ENCODE measurements at places on chromosomes 7 and 10.

- no peak for DNase-seq
Observed at GRCh38 chr10:6114805-6115341, 26.0 kb downstream of the RBM17 start.

GRCh38 chr7:465710-466400, 53.8 kb downstream of the PDGFA start:
- DNase-seq: no peak

DNA sequence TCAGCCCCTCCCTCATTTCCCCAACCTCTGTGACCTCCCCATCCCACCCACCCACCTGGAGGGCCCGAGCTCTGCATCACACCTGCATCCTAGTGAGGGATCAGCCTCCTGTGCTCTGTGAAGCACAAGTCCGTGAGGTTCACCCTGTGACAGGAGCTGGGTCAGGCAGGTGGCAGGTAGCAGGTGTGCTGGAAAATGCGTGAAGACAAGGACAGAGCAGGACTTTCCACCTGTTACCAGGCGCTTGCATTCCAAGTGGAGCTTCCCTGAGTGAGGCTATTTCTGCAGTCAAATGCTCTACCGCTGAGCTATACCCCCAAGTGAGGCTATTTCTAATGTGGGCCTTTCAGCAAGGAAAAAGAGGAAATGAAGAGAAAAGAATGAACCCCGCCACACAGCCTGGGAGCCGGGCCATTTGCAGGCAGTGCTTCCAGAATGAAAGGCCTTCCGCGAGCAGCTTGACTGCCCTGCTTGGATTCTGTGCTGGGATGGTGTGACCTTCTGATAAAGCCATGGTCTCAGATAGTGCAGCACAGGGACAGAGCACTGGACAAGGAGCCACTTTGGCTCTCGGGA, 13.3 kb upstream of the CPXM2 start:
- DNase-seq: no peak

- DNase-seq: no peak
Observed at GRCh38 chr7:148967032-148967372, 61.3 kb downstream of the PDIA4 start.

- peak; percentile 21 for DNase-seq
Observed at GRCh38 chr10:3330663-3331062, 158.1 kb upstream of the PITRM1 start.

GRCh38 chr7:99365318-99366141, 9.0 kb upstream of the ARPC1B start:
- DNase-seq: peak; percentile 75

DNA sequence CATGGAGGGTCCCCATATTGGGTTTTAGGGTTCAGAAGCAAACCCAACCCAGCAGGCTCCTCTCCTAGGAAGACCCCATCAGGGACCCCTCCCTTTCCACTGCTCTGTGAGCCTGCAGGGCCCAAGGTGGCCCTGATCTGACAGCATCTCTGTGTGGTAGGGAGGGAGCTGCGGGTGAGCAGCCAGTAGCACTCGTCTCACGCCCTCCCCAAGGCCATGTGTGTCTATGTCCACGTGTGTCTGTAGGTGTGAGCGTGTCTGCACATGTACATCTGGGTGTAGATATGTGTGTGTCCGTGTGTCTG, 103.5 kb upstream of the FAM20C start:
- no peak for DNase-seq

DNA sequence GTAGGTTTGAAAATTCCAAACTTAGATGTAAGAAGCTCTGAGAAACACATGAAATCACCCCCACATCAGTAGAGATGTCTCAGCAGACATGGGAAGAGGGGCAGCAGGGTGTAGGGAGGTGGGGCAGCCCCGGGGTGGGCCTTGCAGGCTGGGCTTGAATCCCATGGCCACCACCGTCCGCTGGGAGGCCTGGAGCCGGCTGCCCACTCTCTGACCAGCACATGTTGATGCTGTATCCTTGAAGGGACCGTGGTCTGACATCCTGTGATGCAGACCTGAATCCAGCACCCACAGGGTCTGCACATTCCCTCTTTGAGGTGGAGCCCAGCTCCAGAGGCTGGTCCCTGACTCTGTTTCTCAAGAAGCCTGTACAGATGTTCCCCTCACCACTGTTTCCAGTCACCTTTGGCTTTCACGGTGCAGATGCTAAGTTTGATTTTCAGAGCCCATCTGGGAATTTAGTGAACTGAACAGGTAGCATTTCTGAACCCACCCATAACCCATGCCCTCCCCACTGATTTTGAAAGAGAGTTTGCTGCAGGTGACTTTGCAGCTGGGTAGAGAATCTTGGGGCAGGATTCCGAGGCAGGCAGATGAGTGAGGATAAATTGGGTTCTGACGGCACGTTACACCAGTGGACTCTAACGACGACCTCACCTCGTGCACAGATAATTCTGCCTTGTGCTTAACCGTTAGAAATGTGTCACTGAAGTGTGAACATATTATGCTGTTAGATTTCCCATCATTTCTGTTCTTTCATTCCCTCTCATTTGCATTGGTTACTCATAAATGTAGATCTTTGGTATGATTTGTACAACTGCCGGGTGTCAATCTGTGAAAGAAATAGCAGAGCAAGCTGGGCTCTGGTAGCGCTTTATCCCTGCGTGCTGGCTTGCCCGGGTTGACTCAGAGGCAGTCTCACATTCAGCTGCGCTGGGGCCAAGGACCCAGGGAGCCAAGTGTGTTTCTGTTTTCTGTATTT, 45.7 kb downstream of the IKZF1 start:
- DNase-seq: no peak

GRCh38 chr7:158238616-158239289, 348.9 kb downstream of the PTPRN2 start:
- no peak for DNase-seq

DNA sequence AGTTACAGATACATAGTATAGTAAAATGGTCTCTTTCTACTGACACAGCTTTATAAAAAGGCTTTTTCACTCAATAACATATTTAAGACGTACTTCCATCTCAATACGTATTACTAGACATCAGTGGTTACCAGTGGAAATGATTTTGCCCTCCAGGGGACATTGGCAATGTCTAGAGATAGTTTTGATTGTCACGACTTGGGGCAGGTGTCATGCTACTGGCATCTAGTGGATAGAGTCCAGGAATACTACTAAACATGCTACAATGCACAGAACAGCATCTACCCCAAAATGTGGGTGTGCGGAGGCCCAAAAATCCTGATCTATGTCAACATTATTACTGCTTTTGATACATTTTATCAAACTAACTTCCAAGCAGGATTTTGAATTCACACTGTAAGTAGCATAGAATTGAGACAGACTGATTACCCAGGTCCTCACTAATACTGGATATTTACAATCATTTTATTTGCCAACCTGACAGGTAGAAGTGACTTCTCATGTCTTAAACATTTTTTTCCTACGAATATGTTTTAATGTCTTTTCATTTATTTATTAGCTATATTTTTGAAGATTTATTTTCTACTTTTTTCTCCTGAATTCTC, 53.8 kb downstream of the HGF start:
- DNase-seq: no peak

- no peak for DNase-seq
Observed at GRCh38 chr10:5720182-5720581, 35.5 kb downstream of the TASOR2 start.

DNA sequence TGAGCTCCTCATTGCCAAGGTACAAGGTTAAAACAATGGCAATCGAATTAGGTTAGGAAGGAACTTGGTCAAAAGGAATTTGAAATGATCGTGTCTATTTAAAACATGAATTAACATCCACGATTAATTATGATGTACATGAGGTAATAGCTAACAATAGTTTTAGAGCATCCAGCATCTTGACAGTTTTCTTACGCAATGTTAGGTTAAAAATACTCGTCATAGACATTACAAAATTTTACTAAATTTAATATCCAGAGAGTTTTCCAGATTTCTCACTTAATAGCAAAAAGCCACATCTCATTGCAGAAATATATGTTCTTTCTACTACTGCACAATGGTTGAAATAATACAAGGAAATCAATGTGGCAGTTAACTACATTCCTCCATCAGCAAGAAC, 22.6 kb downstream of the CUBN start:
- DNase-seq: no peak

GRCh38 chr10:62492012-62492869, 118.1 kb downstream of the ZNF365 start:
- DNase-seq: peak; percentile 53

GRCh38 chr7:1954366-1955004, 278.3 kb downstream of the MAD1L1 start:
- DNase-seq: no peak

- DNase-seq: no peak
Observed at GRCh38 chr7:156515911-156516790, 124.4 kb upstream of the RNF32 start.

GRCh38 chr10:86252079-86252478, 114.5 kb downstream of the GRID1 start:
- no peak for DNase-seq

DNA sequence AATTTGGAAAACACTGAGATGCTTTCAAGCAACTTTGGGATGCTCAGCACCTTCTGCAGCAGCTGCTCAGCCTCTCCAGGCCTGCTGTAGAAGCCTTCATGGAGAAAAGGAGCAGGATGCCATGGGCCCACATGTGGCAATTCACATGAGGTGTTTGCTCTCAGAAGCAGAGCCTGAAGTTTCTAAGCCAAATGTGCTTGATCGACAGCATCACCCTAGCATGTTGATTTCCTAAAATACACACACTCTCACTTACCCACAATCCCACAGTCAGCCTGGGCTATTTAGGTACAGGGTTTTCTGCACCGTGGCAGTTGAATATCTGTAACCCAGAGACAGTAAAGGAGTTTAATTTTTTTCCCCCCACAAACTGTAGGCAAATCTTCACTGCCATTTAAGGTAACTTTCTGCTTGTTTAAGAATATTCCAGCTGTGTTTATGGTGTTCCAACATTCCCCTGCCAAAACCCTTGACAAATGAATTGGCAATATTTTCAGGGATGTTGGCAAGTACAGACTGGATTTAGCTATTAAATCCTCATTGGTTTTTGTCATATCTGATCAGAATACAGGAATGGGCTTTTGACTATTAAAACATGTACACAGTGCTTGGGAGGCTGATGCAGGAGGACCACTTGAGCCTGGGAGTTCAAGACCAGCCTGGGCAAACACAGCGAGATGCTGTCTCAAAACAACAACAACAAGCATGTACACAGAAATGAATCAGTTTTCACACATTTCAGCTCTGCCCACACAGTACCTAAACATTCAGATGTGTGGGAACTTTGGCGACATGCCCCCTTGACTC, 244.2 kb downstream of the CELF2 start:
- no peak for DNase-seq

- DNase-seq: no peak
Observed at GRCh38 chr7:128115821-128116723, 84.8 kb upstream of the LRRC4 start.

DNA sequence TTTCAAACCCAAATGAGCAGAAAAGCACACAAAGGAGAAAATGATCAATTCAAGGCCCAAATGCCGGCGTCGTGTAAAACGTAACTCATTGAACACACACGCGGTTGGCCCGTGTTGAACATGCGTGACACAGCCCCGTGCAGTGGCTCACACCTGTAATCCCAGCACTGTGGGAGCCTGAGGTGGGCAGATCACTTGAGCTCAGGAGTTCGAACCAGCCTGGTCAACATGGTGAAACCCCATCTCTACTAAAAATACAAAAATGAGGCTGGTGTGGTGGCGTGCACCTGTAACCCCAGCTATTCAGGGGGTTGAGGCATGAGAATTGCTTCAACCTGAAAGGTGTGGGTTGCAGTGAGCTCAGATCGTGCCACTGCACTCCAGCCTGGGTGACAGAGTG, 156.7 kb upstream of the KLF6 start:
- DNase-seq: no peak

GRCh38 chr10:77504873-77505257, 132.7 kb downstream of the KCNMA1 start:
- DNase-seq: peak; percentile 85

- no peak for DNase-seq
Observed at GRCh38 chr10:129135624-129136023, 331.4 kb upstream of the MGMT start.

DNA sequence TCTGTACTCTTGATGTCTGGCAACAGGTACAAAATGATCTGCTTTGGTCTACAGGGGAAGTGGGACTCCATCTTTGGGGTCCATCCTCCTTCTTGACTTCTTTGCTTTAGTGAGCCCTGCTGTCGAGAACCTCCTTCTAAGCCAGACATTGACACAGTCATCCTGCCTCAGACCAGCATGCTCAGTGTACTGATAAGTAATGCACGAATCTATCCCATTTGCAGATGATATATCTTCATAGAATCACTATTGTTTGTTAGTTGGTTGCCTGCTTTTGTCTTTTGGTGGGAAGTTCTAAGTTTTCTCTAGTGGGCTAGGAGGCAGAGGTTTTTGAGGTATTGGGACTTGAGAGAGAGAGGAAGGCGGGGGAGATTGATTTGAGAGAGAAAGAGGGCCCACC, 8.9 kb downstream of the H2BK1 start:
- DNase-seq: no peak

DNA sequence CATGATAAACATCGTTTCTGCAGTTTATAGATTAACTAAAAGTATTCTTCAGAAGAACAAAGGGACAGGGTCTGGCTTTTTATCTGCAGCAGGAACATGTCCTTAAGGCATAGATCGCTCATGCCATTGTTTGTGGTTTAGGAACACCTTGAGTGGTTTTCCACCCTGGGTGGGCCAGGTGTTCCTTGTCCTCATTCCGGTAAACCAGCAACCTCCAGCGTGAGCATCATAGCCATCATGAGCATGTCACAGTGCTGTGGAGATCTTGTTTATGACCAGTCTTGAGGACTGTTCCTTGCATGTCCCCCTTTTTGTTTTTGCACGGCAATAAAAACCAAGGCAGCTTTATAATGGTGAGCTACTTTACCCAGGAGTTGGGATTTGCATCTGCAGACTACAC, 33.9 kb downstream of the STOX1 start:
- DNase-seq: no peak

GRCh38 chr10:132346806-132347205, 14.8 kb downstream of the LRRC27 start:
- no peak for DNase-seq

GRCh38 chr7:50330696-50331095, 26.2 kb downstream of the IKZF1 start:
- DNase-seq: no peak

DNA sequence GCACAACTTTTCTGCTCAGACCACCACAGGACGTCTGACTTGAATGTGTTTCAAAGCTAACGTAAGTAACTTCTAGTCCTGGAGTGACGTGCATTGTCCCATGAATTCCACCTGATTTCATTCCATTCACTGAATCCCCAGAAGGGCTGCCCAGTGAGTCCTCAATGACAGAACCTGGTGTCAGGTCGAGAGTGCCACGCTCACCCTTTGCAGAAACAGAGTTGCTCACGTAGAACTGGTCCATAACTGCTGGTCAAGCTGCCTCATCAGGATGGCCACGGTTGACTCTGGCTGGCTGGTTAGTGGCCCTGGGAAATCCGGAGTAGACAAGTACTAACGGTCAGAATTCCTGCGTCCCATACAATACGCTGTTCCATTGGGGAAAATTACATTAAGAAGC, 50.6 kb upstream of the UBE3C start:
- no peak for DNase-seq

GRCh38 chr7:956031-956430, 1.6 kb upstream of the ADAP1 start:
- no peak for DNase-seq

- DNase-seq: no peak
Observed at GRCh38 chr10:26857991-26858706, 2.6 kb downstream of the ABI1 start.

GRCh38 chr10:469947-470338, 219.5 kb downstream of the DIP2C start:
- no peak for DNase-seq
